ENCODE measurements at places on chromosomes 5 and 9.

- DNase-seq, result no peak
Measured at GRCh38 chr9:100111235-100111634, 12.2 kb downstream of the INVS start.

DNA sequence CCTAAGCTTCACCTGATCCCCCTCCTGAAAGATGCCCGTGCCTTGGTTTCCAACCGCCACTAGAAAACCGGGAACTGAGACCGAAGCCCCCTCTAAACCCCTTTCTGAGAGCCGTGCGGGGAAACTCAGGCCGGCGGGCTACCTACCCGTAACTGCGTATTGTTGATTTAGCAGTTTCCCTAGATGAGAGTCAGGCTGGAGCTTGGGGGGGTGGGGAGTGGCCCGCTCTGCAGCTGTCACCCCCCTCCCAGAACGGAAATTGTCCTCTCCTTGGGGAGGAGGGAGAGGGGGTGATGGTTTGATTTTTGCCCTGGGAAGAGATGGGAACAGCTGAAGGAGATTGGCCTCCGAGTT lies 2.5 kb downstream of the CXXC5 start:
- no peak for DNase-seq

GRCh38 chr9:70415041-70415440 lies 584 bp upstream of the KLF9 start:
- no peak for DNase-seq

DNA sequence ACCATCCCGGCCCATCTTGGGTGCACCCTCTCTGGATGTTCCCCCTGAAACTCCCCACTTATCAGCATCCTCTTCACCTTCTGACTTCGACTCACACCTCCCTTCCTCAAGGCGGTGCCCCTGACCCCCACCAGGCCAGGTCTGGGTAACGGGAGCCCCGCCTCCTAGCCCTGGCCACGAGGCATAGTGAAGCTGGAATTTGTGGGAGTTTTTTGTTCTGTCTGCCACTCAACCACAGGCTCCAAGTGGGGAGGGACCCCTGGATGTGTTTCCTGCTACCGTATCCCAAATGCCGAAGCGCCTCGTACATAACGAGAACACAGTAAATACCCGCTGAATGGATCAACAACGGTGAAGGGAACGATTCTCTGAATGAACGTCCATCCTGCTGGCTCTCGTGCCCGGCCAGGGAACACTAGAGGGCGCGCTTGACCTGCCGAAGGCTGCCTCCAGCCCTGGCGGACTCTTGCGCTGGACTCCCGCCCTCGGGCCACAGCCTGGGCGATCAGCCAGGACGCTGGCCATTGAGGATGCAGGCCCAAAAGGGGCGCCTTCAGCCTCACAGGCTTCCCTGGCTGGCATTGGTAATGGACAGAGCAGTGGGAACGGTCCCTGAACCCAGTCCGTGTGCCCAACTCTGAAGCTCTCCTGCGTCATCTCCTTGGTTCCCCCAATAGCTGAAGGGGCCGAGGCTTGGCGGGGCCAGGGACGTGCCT lies 47.3 kb upstream of the PHYKPL start:
- DNase-seq, result peak; percentile 52

- no peak for DNase-seq
Measured at GRCh38 chr9:93427655-93428379, 23.7 kb upstream of the FAM120A start.

- DNase-seq, result peak; percentile 44
Measured at GRCh38 chr9:5493679-5494511, 16.4 kb upstream of the PDCD1LG2 start.

DNA sequence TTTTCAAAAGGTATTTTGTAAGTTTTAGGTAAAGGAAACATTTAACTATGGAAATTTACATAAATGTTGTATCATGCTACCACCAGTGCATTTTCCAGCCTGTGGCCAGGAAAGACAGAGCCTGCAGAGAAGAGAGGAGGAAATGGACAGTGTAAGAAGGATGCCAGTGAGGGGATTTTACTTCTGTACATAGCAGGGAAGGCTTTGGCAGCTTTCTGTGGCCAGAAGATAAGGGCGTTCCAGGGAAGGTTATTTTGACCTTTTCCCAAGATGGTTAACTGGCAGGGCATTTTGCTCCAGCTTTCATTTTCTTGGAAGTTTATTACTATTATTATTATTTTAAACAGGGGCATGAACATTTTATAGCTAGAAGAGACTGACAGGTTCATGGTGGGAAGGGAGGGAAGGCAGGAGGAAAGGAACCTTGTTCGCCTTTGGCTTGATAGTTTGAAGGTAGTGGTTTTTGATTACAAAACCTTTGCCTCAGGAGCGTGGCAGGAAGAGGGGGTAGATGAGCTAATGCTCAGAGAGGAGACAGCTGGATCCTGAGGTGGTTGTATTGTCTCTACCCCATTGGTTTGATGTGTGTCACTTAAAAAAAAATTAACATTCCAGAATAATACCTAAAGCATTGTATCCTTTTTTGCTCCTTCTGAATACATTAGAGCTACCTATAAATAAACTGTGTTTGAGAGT lies 4.1 kb downstream of the ISOC1 start:
- DNase-seq, result no peak

GRCh38 chr9:105656131-105656921 lies 5.9 kb upstream of the TAL2 start:
- DNase-seq, result no peak

DNA sequence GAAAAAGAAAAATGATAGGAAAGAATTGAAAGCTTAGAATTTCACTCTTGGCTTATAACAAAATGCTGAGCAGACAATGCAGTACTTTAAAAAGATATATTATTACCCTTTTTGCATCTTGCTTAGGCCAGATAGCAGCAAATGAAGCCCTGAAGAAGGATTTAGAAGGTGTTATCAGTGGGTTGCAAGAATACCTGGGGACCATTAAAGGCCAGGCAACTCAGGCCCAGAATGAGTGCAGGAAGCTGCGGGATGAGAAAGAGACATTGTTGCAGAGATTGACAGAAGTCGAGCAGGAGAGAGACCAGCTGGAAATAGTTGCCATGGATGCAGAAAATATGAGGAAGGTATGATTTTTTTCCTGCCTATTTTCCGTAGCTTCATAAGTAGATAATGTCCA lies 50.8 kb downstream of the CNTRL start:
- DNase-seq, result no peak

GRCh38 chr5:119354537-119355243 lies 1.1 kb upstream of the TNFAIP8 start:
- no peak for DNase-seq

GRCh38 chr5:86880344-86880743 lies 262.6 kb downstream of the COX7C start:
- no peak for DNase-seq

DNA sequence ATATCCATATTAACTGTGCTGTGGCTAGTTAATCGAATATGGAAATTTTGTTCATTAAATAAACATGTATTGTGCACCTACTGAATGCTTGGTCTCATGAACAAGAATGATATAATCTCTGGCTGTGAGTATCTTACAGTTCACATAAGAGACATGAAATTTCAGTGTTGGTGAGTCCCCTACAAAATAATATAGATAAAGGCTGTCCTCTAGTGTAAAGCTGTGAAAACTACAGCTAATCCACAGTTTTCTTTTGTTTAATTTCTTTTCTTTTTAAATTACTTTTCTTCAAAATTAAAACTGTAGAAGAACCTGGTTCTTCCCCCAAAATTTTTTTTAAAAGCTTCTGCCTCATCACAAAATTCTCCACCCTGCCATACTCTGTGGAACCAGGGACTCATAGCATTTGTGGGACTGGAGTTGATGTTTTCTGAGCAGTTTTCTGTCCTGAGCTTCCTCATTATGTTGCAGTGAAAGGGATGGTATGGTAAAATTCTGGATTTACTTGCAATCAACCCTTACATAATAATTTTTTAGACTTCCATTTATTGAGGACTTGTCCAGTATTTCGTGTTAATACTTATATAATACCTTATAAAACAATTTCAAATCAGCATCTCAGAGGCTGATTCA lies 135.0 kb downstream of the STK32A start:
- DNase-seq, result no peak

DNA sequence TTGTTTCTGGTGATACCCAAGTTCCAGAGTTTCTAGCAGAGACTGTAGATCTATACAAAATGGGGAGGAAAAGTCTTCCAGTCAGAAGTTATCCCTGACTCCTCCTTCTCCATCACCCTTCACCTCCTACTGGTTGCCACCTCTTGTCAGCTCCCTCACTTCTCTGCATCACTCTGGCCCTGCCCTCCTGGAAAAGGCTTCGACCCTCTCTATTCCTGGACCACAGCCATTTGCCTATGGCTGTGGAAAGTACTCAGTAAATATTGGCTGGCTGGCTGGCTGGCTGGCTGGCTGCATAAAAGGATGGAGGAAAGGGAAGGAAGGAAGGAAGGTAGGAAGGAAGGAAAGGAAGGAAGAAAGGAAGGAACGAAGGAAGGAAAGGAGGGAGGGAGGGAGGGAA lies 32.7 kb upstream of the ABCA1 start:
- no peak for DNase-seq

GRCh38 chr5:172439785-172440477 lies 14.4 kb downstream of the SH3PXD2B start:
- DNase-seq, result no peak

GRCh38 chr9:93677641-93678136 lies 101.3 kb downstream of the PHF2 start:
- DNase-seq, result peak; percentile 1

DNA sequence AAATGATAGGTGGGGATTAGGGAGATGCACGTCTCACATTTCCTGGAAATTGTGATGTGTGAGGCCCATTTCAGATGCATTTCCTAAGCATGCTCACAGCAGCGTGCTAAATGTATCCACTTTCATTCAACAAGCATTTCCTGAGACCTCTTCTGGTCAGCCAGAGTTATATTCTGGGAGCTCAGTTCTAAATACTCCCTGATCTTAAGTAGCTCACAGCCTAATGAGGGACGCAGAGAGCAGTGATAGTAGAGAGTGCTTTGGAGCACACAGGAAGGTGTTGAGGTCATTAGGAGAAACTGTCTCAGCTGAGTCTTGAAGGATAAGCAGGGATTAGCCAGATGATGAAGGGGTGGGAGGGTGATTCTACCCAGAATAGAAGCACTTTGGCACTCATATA lies 46.2 kb upstream of the FSD1L start:
- no peak for DNase-seq

DNA sequence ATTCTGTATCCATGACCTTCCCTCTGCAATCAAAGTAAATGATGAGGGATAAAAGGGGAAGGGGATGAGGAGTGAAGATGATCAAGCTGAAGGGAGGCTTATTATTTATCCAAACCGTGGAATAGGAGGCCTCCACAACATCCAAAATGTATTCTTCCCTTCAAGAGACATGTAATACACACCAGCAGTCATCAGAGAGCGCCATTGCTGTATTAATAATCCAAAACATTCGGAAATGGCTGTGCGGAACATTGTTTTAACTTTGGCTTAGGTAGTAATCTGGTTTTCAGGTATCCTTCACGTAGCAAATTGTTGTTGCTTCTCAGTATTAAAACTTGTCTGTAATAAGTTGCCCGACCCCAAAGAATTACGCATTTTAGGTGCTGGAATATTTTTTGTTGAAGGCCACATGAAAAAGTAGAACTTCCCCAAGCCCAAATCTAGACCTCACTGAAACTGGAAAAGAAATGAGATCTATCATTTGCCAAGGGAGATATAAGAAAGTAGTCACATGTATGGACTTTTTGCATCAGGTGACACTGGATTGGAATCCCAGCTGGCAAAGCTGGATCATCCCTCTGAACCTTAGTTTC lies 2.6 kb upstream of the BOD1 start:
- peak; percentile 38 for DNase-seq

- no peak for DNase-seq
Measured at GRCh38 chr5:75260708-75261107, 24.0 kb upstream of the ANKRD31 start.

DNA sequence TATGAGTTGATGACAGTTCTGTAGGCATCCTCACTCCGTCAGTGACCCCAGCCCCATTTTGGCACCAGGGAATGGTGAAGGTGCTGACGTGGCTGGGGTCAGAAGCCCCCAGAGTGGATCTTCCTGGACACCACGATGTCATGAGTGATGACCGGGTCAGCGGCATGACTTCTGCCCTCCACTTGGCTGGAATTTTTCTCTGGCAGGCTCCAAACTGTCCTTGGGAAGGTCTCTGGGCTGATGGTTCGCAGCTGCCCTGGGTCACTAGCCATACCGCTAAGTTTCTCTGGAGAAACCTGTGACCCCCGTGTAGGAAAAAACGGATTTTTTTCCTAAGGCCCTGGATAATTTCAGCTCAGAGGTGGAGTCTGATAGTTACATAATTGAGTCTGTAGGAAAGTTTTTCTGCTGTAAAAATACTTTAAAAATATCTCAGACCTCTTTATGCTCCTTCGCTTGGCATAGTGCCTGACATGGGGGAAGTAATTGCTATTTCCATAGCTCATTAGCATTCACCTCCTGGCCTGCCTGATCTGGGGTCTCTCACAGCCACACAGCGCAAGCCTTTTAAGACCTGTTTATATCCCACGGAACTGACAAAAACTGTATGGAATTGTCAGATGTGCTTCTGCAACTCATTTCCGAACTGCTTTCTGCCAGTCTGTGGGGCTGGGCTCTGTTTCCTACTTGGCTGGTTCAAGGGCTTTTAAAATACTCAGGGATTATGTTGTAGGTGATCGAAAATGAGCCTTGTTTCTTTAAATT lies 69.2 kb downstream of the ANGPTL2 start:
- DNase-seq, result no peak

GRCh38 chr5:31655491-31655890 lies 16.6 kb downstream of the PDZD2 start:
- DNase-seq, result no peak

DNA sequence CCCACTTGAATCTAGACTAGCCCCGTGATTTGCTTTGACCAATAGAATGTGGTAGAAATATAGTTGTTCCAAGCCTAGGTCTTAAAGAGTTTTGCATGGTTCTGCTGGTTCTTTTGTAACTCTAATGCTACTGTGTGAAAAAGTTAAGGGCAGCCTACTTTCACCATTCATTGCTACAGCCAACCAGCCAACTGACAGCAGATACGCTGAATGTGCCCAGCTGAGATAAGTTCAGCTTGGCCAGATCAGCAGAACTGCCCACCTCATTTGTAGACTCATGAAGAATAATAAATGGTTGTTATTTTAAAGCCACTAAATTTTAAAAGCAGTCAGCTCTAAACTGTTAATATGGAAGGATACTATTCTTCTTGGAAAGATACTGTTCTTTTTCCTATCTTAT lies 23.9 kb downstream of the NR3C1 start:
- DNase-seq, result no peak

DNA sequence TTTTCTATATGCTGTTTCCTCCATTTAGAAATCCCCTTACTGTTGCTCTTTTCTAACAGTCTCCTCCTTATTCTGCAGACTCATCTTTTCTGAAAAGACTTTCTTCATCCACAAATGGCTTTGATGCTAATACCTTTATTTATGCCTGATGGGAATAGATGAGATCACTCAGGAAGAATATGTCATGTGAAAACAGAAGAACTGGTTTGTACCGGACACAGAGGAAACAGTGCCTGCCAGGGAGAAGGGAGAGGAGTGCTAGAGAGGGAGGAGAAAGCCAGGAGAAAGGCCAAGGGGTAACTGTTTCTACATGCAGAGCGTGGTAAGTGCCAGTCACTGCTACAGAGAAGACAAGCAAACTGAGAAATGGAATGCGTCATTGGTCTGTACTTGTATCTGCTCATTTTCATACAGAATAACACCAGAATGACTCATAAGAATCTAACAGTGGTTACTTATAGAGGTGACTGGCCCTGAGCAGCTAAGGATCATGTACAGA lies 45.9 kb upstream of the PJA2 start:
- DNase-seq, result no peak

- DNase-seq, result no peak
Measured at GRCh38 chr9:73643379-73644013, 491.8 kb downstream of the ANXA1 start.

- DNase-seq, result no peak
Measured at GRCh38 chr5:157923765-157924164, 64.8 kb upstream of the CLINT1 start.

GRCh38 chr9:110255463-110256379 lies 586 bp downstream of the TXN start:
- DNase-seq, result peak; percentile 62
